ENCODE measurements at places on chromosomes 2 and 18. TPM values are rescaled to one million over a fixed set of nuclear protein-coding genes. Genes with fewer than 3 reads are reported as not detected.

GRCh38 chr18:7728297-7728696 lies 161.2 kb downstream of the PTPRM start:
- H3K4me3 ChIP-seq, result no peak overlapping the region
- H3K4me1 ChIP-seq, result no peaks in the 10 kb centered on the region
- no peaks in the 10 kb centered on the region for H3K27me3 ChIP-seq
- no peaks in the 10 kb centered on the region for H3K36me3 ChIP-seq
- no peak for DNase-seq
- no peak overlapping the region for H3K27ac ChIP-seq

DNA sequence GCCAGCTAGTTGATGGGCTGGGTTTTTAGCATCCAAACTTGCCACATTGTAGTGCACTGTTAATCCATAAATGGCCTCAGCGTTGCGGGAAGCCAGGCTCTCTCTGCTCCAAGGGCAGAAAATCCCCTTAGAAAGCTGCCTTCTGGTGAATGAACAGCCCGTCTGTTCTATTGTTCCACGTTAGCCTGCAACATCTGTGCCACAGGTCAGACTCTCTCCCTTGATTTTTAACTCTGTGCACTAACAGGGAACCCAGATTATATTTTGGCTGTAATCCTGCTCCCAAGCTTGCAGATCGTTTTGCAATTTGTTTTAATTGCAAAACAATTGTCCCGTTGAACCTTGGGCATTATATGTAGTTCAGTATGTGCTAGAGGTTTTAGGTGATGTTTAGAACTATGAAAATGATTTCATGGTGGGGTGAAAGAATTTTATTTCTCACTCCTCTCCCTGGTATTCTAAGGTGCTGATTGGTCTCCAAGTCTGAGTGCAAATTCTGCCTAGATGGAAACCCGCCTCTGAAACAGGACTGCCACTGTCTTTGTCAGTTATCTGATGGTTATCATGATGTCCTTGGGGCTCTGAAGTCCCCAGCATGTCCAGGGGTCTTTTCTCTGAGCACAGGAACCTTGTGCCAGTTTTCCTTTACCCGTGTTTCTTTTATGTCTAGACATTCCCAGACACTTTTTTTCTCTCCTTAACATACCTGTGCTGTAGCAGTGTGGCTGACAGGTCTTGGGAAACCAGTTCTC lies 106.6 kb downstream of the MAP4K4 start:
- H3K4me3 ChIP-seq, result no peak overlapping the region
- H3K27me3 ChIP-seq, result no peaks in the 10 kb centered on the region
- H3K4me1 ChIP-seq, result peaks cover 48% of the 10 kb centered on the region

GDF7 gene
- total RNA-seq, result not detected

IL1A gene
- 6.3 TPM for total RNA-seq
